ENCODE measurements at places on chromosomes 3 and 15.
A peak's percentile ranks its signal among the peaks of the same experiment; 100 is the strongest.

DNA sequence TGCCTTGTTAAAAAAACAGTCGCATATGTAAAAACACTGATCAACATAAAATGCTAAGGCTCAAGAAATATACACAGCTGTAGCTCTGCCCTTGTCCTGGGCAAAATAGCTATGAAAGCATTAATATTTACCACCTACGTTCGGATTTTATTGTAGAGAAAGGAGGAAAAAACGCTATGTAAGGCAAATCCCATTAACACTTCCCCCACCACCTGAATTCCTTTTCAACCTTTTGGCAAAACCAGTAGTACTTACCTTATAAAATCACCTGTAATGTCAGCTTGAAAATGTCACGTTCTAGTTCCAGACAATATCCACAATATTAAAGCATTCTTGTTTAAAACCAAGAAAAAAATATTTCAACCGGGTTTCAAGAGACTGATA, 3.6 kb downstream of the TRA2B start:
- DNase-seq: no peak

- DNase-seq: no peak
Observed at GRCh38 chr3:25661694-25662437, 2.8 kb downstream of the TOP2B start.

- no peak for DNase-seq
Observed at GRCh38 chr3:100333970-100334487, 528 bp upstream of the NIT2 start.

- DNase-seq: no peak
Observed at GRCh38 chr3:5437783-5438323, 250.3 kb downstream of the EDEM1 start.

DNA sequence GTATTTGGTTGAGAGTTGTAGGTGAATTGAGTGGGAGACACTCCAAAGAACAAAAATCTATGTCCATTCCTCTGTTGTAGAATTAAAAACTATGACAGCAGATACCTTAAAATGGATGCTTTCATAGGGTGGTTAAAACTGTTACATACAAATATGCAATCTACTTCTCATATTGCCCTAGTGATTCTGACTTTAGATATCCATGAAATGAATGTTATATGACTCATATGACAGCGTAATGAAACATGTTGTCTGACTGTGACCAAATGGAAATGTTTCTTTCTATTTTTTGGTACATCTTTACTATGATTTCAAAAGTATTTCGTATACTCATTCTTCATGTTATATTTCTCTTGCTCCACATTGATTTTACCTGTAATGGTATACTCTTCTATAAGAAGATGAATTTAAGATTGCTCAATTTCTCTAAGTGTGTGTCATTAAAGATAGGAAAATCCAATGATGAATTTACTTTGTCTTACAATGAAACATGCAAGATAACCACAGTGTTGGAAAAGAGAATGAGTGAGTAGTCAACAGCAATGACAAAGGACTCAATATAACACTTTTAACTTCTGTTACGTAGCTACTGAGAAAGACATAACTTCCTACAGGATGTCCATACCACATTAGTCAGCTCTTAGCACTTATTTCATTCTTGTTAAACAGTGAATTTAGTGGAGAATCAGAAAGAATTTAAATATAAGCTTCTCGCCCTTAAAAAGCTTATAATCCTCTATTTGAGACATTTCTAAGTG, 79.3 kb upstream of the LSAMP start:
- no peak for DNase-seq

DNA sequence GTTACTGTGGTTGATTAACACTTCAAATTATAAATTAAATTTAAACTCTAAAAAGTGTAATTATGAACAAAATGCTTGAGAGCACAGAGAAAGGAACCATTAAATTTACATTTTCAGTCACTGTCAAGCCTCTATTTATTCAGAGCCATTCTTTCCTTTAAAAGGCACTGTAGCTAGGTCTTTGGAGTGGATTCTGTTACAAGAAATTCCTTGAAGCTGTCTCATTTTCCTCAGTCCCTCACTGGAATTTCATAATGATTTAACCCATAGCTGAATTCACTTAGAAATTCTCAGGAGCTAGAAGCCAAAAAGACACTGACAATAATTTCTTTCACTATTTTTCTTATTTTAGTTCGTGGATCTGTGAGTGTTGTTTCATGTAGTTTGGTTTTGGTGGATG, 81.2 kb upstream of the TCF12 start:
- no peak for DNase-seq

GRCh38 chr3:88410259-88410658, 260.5 kb downstream of the C3orf38 start:
- DNase-seq: peak; percentile 5

DNA sequence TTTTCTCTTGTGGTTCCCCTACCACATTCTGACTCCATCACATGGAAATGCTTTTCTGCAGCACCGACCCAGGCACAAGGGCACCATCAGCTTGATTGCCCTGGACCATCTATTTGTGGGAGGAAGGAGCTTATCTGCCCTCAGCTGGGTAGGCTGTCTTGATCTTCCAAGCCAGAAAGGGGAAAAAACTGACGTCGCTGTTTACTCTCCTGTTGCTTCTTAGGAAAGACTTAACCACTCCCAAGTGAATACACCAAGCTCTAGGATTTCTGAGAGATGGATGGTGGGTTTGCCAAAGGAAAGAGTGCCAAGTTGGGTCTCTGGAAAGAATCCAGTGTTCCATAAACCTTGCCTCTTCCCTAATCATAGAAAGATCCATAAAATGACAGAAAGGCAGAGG, 4.0 kb downstream of the TNFAIP8L3 start:
- DNase-seq: no peak

GRCh38 chr3:66885326-66886000, 112.6 kb upstream of the KBTBD8 start:
- no peak for DNase-seq

DNA sequence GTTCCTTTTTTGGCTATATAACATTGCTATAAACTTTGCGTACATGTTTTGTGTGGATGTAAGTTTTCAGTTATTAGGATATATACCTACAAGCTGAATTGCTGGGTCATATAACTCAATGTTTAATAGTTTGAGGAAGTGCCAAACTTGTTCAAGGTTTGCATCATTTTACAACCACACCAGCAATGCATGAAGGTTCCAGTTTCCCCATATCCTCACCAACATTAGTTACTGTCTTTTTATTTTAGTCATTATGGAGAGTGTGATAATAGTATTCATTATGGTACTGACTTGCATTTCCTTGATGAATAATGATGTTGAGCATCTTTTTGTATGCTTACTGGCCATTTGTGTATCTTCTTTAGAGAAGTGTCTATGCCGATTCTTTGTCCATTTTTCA, 112.3 kb downstream of the NR1I2 start:
- no peak for DNase-seq

DNA sequence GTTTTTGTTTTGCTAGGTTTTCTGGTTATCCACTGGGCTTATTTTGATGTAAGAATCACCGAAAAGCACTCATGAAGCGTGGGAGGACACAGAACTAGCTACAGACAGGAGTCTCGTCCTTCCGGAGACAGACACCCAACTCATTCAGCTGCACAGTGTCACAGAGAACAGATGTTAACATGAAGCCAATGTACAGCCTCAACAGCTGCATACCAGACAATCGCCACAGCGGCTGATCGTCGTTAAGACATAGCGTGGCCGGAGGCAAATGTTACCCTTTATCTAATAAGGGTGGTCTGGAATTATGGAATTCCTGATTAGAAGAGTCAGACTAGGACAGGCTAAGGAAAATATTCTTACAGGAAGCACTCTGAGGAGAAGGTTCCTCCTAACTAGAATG, 1.1 kb upstream of the PYGO1 start:
- DNase-seq: no peak

GRCh38 chr3:197417441-197417840, 119.0 kb upstream of the DLG1 start:
- DNase-seq: no peak

- no peak for DNase-seq
Observed at GRCh38 chr3:42550250-42550649, 31.5 kb downstream of the SEC22C start.

DNA sequence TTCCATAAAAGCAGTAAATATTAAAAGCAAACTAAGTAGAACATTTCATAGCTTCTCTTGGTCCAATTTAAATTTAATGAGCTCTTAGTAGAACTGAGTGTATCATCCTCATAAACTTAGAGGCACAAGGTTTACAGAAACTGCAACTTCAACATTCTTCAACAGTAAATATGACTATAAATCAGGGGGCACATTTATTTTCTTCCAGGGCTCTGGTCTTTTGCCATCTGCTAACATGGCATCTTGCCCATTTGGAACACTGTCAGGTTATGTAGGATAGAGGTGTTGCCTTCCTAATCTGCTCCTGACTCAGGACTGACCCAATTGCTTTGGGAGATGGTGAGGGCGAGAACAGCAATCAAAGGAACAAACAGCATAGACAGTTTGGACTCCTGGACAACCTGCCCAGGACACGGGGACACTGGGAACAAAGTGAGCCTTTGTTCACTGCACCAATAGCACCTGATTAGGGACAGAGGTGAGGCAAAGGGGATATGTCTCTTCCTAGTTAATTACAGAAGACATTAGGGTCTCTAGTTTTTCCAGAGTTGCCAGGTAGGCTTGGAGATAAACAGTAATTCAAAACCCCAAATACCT, 610.2 kb upstream of the ROBO2 start:
- no peak for DNase-seq
